Fibroblast of mammary gland (primary cell): ENCODE measurements at places on chromosomes 4 and X.

- no peak for DNase-seq
Measured at GRCh38 chrX:46209037-46209436, 336.2 kb downstream of the ZNF674 start.

- DNase-seq, result peak; percentile 10
Measured at GRCh38 chr4:81550388-81550859, 78.7 kb upstream of the RASGEF1B start.

DNA sequence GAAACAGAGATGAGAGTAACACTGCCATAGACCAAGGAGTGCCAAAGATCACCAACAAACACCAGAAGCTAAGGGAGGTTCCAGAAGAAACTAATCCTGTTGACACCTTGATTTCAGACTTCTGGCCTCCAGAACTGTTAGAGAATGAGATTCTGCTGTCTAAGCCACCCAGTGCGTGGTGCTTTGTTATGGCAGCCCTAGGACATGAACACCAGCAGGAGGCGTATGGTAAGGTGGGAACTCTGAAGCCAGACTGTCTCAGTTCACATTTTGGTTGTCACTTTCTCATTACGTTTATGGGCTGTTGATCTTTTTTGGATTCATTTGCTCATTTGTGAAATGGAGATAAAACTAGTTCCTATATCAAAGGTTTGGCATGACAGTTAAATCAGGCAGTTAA lies 142.9 kb downstream of the DCHS2 start:
- no peak for DNase-seq

DNA sequence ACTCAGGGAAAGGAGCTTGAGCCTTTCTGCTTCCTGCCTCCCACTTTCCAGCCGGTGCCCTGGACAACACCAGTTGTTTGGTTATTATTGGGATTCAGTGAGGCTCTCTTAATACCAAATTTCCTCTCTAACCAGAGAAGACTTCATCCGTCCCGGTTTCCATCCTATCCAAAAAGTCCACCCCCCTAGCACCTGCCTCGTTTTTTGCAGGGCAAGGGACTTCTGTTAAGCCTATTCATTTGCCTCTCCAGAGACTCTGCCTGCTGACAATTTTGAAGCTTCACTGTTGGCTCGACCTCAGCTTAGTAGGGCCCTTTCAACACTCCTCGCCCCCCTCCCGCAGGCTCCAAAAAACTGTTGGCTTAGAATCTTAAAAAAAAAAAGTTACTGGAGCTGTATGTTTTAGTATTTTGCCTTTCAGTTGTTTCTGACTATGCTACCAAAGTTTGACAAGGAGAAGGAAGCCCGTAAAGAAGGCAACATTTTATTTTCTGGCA lies 779 bp upstream of the PRSS12 start:
- no peak for DNase-seq

DNA sequence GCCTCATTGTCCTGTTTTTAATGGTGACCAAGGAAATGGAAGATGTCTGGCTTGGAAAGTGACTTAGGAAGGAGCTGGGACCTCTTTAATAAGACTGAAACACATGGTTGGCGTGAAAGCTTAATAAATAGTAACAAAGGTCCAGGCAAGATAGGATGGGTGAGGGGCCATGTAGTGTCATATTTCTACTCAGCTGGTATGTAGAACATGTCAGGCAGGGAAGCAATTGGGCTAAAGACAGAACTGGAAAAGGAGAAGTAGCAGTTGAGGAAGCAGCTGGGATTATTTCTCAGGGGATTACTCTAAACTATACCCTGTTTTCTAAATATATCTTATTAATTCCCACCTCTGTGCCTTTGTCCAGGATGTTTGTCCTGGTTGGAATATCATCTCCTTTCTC lies 18.6 kb downstream of the ITGB1BP2 start:
- DNase-seq, result no peak

- DNase-seq, result peak; percentile 38
Measured at GRCh38 chrX:115966920-115967319, 203.6 kb upstream of the AGTR2 start.

DNA sequence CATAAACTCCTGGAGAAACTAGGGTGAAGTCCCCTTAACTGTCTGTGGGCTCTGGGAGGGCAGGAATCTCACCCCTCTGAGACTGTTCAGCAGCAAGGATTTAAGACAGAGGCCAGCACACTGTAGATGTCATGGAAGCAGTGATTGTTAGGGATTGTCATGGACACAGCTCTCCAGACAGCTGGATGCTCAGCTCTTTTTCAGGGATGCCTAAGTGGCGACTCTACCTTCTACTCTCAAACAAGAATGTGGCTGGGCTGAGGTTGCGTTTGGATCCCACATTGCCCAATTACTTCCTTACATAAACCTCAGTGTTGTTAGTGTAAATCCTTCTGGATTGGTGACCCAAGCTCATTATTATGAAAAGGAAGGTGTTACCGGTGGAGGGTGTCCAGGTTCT lies 291.9 kb upstream of the VCX3A start:
- no peak for DNase-seq

DNA sequence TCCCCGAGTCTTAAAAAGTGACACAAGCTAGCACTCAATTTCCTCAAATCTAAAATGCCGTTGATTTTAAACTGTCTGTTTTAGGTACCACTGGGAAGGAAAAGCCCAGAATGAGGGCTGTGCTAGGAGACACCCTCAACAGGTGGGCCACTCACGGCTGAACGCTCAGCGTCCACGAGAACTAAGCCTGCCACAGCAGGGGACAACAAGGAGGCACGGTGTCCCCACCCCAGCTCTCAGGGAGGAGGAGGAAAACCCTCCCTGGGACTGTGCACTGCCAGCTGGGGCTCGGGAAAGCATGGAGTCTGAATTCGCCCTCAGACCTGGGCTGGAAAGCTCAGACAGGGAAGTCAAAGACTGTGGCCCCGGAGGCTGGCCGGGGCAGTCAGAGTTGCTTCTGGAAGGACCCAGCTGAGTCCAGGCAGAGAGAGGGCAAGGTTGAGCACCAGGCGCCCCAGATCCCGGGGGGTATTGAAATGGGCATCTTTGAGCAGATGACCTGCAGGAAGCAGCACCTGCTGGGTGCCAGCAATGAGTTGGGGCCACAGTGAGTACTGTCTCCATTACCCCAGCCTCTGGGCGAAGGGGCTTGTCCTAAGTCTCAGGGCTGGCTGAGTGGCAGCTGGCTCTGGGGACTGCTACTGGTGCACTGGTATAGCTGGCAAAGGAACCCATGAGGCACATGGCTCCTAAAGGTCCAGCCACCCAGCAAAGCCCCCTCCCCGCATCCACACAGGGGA lies 769 bp upstream of the CPZ start:
- no peak for DNase-seq

DNA sequence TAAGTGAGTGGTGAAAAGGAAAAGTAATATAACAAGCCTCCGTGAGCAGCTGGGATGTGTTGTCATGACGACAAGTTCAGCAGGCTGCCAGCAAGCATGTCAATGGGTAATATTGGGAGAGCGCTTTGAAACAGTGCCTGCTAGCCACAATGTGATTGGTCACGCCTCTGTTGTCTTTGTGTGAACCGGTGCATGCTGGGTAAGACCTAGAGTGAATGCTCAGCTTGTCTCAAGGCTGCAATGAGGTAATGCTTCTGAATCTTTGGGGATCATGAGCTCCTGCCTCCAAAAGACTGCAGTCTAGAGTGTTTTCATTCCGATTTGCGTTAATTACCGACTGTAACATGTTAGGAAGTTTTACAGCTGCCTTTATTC lies 54.9 kb downstream of the STOX2 start:
- DNase-seq, result peak; percentile 74

GRCh38 chr4:86626066-86626465 lies 32.0 kb downstream of the PTPN13 start:
- no peak for DNase-seq

DNA sequence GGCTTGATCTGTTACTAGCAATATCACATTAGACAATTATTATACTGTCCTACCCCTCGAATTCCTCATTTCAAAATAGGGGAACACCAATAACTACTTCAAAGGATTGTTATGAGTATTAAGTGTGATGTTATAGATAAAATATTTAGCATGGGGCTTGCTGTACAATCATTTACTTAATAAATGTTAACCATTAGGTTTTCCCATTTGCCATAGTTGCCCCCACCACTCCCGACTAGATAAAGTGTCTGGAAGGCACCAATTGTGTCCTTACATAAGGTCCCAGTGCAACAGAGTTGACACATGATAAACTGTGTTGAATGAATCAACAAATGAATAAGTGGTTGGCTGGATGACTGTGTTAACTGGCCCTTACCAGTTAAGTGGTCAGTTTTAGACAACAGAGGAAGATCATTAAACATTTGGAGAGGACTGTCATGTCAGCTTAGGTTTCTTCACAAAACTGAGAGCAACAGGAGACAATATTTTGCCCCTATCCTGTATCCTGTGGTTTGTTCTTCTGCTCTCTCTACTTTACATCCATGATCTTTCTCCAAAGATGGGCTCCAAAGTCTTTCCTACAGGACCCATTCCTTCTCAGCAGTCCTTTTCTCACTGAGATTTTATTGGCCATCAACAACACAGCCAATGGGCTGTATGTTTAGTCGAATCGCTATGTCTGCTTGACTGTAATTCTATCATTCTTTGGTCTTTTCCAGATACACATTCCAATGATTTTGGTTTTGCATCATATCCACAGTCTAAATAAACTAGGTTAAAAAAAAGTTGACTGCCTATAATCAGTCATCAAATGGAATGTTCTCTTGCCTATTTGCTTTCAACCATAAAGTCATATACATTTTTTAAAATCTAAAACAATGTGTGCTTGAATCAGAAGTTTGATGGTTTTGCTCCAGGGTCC lies 74.4 kb downstream of the RNF150 start:
- DNase-seq, result peak; percentile 43

DNA sequence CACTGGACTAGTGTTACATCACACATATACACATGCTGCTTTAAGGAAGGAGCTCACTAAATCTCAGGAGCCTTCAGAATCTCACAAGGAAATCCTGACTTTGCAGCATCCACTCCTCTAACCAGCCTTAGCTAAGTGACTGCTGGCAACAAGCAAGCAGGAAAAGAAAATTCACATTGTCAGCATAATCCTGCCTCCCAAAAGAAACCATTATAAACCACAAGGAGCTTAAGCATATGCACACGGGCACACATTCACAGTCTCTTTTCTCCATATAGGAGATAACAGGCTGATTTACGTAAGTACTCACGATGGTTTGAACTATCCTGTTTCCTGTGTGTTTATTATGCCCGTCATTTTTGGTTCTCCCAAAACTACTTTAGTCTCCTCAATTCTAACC lies 136.3 kb downstream of the TMEM144 start:
- no peak for DNase-seq

GRCh38 chr4:121679267-121679666 lies 17.5 kb downstream of the ANXA5 start:
- DNase-seq, result no peak

DNA sequence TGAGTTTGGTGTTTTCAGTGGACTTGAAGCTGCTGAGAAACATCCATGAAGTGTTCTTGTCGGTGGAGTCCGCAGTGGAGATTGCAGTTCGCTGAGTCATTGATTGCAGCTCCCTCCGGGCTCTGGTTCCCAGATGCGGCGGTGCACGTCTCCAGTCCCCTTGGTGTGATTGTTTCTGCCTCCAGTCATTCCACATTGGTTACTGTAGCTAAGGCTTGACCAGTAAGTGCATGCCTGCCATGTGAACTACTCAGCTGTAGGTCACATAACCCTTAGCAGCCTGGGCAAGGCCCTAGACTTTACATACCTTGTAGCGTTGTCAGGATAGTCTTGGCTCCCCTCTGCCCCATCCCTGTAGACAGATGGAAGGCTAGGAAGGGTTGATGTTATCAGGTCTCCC lies 53.8 kb upstream of the CLCN4 start:
- DNase-seq, result peak; percentile 38

DNA sequence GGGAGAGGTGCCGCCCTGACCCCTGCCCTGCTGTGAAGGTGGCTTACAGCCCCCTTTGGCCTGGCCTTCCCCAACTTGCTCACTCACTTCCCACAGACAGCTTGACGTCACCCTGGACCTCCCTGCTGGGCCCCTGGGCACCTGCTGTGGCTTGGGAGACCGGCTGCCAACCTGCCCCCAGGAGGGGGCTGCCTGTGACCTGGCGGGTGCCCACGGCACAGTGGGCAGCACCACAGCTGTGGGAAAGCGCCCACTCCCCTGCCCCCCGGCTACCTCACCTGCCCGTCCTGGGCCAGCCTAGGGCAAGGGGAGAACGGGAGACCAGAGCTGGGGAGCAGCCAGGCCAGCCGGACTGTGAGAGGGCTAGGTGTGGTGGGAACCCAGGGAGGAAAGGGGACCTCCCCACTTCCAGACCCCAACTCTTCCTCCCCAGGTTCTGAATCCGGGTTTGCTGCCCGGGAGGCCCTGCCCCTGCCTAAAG lies 2.4 kb upstream of the ZFP92 start:
- DNase-seq, result no peak

DNA sequence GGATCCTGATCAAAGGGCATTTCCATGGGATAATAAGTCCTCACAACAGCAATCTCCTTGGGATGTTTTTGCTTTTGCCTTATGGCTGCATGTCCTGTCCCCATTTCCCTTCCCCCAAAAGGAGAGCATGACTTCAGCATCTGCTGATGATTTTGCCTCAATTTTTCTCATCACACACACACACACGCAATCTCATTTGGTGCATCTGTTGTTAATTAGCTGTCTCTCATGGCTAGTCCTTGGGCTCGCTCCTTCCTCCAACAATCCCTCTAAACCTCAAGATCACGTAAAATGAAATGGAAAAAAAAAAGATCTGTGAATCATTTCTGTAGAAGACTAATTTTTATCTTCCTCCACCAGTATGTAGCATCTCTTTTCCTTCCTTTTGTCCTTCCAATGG lies 153.6 kb downstream of the RBMX2 start:
- DNase-seq, result peak; percentile 84

DNA sequence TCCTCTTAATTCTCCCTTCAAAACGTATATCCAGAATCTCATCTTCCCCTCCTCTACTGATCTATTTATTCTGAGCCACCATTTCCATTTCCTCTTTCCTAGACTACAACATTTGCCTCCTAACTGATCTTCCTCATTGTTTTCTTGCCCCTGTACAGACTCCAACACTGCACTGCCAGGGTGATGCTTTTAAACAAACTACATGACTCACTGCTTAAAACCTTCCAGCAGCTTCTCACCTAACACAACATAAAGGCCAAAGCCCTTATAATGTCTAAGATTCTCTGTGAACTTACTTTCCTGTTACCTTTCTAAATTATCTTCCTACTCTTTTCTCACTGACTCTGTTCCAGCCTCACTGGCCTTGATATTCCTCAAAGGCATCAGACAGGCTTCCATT lies 161.0 kb upstream of the HS3ST1 start:
- DNase-seq, result no peak

DNA sequence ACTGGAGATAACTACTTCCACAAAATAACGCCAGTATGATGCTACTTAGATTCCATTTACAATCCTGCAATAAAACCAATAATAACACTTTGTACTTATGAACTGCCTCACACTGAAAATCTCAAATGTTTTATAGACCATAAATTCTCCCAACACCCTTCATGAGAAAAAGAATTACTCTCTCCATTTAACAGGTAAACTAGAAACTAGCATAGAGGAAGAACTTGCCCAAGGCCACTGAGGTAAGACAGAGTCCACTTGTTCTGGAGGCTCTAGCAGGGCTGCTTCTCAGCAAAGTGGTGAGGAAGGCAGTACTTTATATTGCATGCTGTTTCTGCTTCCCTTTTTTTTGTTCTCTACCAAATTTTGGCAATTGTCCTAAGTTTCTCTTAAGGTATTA lies 11.5 kb upstream of the BMP3 start:
- no peak for DNase-seq

- DNase-seq, result no peak
Measured at GRCh38 chrX:119970574-119970973, 27.0 kb upstream of the NKAP start.

- peak; percentile 75 for DNase-seq
Measured at GRCh38 chr4:51894059-51894645, 51.2 kb downstream of the DCUN1D4 start.

GRCh38 chrX:10111364-10112148 lies 45.2 kb upstream of the CLCN4 start:
- DNase-seq, result no peak

GRCh38 chrX:3940000-3940610 lies 226.7 kb upstream of the PRKX start:
- peak; percentile 24 for DNase-seq
